Stimulated activated CD4-positive, alpha-beta T cell treated with anti-CD3 and anti-CD28 coated beads, TNF-alpha, amount 100 ng/mL, for 1 hour (primary cell): ENCODE measurements at places on chromosomes 13 and 19.

DNA sequence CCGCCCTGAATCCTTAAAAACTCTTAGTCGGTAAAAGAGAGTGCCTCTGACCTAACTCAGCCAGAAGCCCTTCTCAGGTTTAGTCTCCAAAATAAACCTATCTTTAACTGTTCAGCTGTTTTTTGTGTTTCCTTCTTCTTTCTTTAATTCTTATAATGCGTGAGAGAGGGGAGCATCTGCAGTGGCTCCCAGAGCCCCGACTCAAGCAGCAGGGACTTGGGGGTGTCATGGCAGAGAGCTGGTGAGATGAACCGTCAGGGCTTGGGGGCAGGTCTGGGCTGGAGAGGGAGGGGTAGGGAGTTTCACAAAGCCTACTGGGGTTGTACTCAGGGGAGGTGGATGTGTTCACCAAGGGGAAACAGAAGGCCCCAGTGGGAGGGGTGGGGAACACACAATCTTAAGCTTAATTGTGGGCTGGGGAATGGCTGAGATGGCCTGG lies 16.8 kb upstream of the SIGLEC6 start:
- no peak for DNase-seq

GRCh38 chr13:107580741-107581412 lies 634.5 kb downstream of the LIG4 start:
- no peak for DNase-seq

GRCh38 chr13:51645154-51645650 lies 60.9 kb downstream of the WDFY2 start:
- no peak for DNase-seq

DNA sequence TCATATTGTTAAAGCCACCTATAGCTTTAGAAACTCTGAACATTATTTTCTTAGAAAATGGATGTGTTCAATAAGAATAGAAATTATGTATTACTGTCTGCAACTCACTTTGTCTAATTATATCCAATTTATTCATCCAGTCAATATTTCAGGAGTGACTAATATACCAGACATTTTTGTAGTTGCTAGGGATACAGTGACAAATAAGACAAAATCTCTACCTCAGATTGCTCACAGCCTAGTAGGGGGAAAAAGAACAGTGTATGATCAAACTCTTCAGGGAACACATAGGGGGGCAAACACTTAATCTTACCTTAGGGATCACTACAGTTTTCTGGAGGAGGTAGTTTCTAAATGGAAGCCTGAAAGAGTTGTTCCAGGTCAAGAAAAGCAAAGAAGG lies 8.6 kb downstream of the BRCA2 start:
- no peak for DNase-seq
